Sigmoid colon (tissue), 7 donors: ENCODE measurements at places on chromosomes 11 and 22. TPM values are rescaled to one million over a fixed set of nuclear protein-coding genes. Genes with fewer than 3 reads are reported as not detected.

- DNase-seq: no peak
Observed at GRCh38 chr11:94309757-94310156, 5.4 kb downstream of the IZUMO1R start.

Gene ALKBH3
- total RNA-seq: 25.7 TPM

GRCh38 chr11:1504581-1505290 is 18.2 kb upstream of the MOB2 start:
- no peak for DNase-seq

GRCh38 chr11:100930185-100930778 is 199.3 kb downstream of the PGR start:
- no peak for DNase-seq

Gene GRAMD1B
- 2.3 TPM for total RNA-seq

- DNase-seq: no peak
Observed at GRCh38 chr22:43217285-43218030, 30.5 kb upstream of the TTLL12 start.

- no peak for DNase-seq
Observed at GRCh38 chr11:27874998-27875830, 175.0 kb upstream of the BDNF start.

Gene OR6A2
- total RNA-seq: 0.28 TPM

Gene CATSPER1
- not detected for total RNA-seq

DNA sequence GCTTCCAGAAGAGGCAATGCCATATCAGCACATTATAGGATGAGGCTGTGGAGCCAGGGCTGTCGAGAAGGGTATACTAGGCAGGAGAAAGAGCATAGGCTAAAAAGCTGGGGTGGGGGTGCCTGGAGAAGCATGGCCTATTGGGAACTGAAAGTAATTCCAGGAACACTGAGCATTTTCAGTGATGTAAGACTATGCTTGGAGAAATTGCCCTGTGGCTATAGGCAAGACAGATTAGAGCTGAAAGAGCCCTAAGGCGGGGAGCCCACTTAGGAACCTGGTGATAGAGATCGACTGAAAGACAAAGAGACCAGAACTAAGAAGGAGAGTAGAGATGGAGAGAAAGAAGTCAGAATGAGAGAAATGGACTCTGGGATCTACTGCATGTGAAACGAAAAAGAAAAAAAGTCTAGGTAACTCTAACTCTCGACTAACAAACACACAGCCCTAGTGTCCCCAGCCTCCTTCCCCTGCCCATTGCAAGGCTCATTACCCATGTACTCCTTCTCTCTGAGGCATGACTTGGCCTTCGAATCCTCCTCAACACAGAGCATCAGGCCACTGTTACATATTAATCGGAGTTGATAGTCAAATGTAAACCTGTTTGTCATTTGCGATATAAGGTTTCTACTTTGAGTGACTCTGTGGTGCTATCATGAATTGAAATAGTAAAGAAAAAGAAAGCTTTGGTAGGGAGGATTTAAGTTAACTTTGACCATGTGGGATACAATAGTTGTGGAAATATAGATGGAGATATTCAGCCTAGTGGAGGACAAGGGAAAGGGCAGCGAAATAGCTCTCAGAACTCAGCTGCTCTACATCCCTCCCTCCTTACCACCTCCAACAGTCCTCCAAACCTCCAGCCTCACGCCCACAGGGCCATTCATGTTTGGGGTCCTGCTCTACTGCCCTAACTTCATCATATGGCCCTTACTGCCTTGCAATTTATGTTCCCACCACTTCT is 52.3 kb upstream of the BMAL1 start:
- DNase-seq: no peak

- no peak for DNase-seq
Observed at GRCh38 chr22:32602154-32602553, 127.5 kb downstream of the FBXO7 start.

DNA sequence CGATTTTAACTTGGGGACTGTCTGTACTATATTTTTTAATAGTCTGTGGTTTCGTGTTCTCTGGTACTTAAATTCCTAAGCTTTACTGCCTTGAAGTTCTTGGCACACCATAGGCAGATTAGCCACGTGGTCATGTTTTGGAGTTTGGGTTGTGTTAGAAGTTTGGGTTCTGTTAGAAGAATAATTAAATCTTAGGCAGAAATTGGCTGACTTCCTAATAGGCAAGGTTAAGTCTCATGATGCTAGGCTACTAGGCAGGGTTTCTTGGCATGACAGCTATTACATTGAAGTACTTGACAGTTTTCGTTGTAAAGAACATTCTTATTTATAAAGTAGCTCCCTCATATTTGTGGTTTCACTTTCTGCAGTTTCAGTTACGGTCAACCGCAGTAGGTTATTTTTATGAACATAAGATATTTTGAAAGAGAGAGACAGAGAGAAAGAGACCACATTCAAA is 30.0 kb upstream of the MMP7 start:
- peak; percentile 76 for DNase-seq

- peak; percentile 82 for DNase-seq
Observed at GRCh38 chr11:128467610-128468041, 119.7 kb downstream of the ETS1 start.

DNA sequence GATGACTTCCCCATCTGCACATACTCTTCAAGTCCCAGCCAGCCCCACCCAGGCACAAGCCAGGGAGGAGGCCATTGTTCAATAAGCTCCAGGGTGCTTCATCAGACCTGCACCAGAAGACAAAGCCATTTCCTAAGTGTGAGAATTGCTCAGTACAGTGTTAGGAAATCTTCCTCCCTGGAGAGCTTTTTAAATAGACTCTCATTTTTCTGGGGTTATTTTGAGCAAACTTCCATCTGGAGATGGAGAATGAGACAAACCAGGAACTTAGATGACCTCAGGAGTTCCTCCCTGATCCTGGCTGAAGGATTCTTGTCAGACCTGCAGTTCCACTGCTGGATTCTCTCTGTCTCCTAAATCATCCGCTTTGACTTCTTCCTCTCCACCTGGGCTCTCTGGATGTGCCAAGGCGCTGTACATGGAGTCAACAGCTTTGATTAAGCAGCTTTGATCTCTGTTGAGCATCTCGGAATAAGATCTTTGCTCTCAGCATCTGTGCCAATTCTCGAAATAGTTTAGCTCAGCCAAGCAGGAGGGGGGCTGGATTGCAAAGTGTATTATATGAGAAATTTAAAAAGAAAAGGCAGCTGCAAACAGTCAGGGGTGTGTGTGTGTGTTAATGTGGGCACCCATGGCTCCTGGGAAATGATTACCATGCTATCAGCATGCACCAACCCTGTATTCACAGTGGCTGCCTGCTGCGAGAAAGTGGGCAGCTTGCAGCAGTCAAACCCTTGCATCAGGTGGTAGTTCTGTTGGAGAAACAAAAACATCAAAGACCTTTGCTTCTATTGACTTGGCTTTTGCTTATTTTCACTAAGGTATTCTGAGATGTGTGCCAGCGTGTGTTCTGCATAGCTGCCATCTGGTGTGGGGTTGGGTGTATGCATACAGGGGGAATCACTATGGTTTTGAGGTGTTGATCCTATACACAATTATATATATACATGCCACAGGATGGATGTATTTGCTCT is 70.2 kb upstream of the NAV2 start:
- DNase-seq: no peak

DNA sequence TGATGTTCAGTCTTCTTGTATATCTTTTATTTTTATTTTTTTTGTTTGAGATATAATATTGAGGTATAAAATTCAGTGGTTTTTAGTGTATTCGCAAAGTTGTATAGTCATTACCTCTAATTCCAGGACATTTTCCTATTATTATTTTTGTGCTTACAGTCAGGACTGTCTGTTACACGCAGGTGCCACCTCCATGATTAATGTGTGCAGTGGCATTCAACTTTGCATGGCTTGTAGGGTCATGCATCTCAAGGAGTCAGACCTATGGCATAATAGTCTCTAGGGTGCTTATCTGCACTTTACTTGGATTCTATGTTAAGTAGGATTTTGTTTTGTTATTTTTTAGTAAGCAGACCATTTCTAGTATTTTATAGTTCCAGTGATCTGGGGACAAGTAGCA is 1.0 kb downstream of the CTR9 start:
- DNase-seq: no peak

- peak; percentile 68 for DNase-seq
Observed at GRCh38 chr11:67301951-67302516, 1.3 kb upstream of the SSH3 start.

- DNase-seq: no peak
Observed at GRCh38 chr11:111093061-111093460, 152.5 kb upstream of the POU2AF2 start.

Gene CAVIN3
- 167 TPM for total RNA-seq

GRCh38 chr11:30322191-30322590 is 713 bp upstream of the ARL14EP start:
- DNase-seq: no peak

DNA sequence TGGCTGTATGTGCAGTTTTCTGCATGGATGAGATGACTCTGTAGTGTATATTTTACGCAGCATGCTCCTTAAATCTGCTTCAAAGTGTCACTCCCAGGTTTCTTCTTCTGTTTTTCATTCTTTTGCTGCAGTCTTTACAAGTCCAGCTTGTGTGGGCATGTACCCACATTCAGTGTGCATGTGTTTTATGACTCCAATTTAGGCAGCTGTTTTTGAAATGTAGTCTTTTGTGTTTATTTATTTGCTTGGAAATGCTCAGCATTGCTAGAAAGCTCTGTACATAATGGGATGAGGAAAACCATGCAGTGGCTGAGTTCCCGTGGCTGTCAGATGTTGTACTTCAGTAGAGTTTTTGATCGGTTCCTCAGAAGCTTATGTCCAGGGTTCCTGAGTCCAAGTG is 138.5 kb downstream of the ARHGAP42 start:
- no peak for DNase-seq

Gene RTN4R
- total RNA-seq: 0.83 TPM

- DNase-seq: no peak
Observed at GRCh38 chr11:7494086-7494745, 8.9 kb downstream of the OLFML1 start.

Gene FLRT1
- 0.99 TPM for total RNA-seq

DNA sequence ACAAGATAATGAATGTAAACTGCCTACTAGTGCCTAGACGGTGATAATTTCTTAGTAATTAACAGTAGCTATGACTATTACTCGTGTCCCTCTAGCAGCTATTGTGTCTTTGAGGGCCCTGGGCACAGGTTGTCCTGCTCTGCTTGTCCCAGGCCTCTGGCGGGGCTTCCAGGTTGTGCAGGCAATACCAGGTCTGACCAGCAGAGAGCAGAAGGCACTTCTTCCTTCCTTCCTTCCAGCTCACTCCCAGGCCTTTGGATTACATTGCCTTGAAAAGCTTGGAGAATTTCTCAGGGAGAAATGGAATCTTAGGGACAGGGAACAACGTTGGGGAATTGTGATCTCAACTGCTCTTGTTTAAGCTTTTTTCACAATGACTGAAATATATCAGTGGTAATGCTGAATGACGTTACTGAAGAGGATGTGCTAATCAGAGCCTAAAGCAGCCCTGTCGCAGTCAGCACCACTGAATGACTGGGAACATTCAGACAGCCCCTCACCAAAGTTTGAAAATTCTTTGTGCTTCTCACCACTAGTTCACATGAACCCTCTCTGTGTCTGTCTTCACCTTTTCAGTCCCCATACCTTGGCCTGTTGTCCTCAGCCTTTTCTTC is 8.4 kb upstream of the CCKBR start:
- peak; percentile 86 for DNase-seq

DNA sequence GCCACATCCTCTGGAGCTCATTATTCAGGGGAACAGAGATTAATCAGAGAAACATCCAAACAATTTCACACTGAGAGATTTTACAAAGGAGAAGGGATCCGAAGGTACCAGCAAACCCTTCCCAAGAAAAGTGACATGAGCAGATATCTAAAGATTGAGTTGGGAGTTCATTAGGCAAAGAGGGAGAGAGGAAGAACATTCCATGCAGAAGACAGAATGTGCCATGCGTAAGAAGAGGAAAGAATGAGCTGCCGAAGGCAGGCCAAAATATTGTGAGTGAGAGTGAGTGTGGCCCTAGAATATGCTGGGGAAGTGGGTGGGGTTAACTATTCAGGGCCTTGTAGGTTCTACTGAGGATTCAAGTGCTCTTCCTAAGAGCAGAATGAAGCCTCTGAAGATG is 50.0 kb upstream of the LYVE1 start:
- peak; percentile 57 for DNase-seq

DNA sequence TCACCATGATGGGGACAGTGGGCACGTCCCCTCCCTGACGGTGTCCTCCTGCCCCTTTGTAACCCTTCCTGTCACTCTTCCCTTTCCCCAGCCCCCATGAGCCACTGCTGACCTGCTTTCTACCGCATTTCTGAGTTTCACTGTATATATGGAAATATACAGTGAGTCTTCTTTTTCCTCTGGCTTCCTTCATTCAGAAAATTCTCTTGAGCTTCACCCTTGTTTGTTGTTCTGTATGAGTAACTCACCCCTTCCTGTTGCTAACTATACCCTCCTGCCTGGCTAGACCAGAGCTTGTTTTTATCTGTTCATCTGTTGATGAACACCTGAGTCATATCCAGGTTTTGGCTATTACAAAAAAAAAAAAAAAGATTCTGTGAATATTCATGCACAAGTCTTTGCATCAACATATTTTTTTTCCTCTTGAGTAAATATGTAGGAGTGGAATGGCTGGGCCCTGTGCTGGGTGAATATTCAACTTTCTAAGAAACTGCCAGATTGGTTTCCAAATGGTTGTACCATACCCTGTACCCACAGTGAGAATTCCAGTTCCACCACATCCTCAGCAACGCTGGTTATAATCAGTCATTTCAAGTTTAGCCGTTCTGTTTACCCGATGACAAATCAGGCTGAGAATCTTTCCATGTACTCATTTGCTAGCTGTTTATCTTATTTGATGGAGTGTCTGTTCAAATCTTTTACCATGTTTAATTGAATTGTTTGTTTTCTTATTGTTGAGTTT is 62.0 kb downstream of the IGF2 start:
- DNase-seq: no peak

Gene DGCR6L
- total RNA-seq: 88.6 TPM

DNA sequence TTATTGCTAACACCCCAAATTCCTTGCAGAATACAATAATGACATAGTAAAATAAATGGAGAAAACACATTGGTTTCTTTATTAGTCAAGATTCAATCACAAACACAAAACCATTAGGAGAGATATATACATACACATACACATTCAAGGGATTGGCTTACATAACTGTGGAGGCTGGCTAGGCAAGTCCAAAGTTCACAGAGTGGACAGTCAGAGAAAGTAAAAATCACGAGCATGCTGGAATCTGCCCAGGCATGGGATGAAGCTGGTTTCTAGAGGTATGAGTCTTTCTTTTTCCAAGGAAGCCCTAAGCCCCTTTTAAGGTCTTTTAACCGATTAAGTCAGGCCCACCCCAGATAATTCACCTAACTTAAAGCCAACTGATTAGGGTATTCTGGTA is 13.6 kb upstream of the OR56B1 start:
- DNase-seq: no peak

Gene FAU
- 1,561 TPM for total RNA-seq

Gene ARAP1
- 61.5 TPM for total RNA-seq

Gene P2RX6
- total RNA-seq: 2.0 TPM

Gene DLG2
- total RNA-seq: 21.0 TPM
